Retina (tissue), 1 donor: ENCODE measurements at places on chromosomes 7 and 10.

GRCh38 chr10:116771101-116771958 lies 29.0 kb upstream of the HSPA12A start:
- no peak for DNase-seq

GRCh38 chr10:130580975-130581374 lies 444.8 kb downstream of the GLRX3 start:
- no peak for DNase-seq

- DNase-seq: no peak
These were observed 26.5 kb upstream of the NRG3 start for GRCh38 chr10:81848514-81848913.

- DNase-seq: peak; percentile 54
These were observed 120.2 kb downstream of the CACNB2 start for GRCh38 chr10:18260310-18260922.

GRCh38 chr7:36865019-36865418 lies 140.7 kb upstream of the AOAH start:
- no peak for DNase-seq

GRCh38 chr10:71345694-71346093 lies 26.6 kb downstream of the SLC29A3 start:
- no peak for DNase-seq

DNA sequence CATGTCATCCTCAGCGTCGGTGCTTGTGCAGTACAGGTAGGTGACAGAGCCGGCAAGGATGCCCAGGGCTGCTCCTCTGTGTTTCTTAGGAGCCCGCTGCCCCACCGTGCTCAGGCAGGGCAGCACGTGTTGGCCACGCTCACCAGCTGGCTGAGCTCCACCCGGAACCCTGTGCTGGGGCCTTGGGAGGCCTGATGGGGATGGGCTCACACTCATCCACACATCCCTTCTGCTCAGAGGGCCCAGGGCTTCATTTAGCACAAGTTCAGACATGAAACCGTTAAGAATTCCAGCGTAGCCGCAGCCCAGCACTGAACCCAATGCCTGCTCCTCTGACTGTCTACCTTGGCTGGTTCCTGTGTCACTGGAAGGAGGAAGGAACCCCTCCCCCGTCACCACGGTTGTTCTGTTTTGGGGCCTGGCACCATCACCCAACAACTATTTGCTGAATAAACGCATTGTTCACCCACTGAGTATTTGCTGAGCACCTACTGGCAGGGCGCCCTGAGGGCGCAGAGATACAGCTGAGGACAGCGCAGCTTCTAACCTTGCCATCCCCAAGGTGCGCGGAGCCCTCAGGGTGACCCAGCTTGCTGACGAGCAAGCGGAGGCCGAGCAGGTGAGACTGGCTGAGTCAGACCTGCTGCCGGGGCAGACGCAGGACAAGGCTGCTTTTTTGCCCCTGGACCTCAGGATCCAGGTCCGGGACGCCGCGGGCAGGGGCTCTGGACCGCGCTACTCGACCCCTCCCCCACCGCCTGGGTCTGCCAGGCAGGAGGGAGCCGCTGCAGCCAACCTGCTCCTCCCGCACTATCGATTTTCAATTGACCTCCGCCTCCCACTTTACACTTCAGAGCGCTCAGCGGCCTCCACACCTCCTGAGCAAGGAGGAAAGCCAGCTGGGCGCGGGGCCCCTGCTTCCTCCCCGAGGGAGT lies 50.6 kb upstream of the RET start:
- peak; percentile 70 for DNase-seq

- DNase-seq: peak; percentile 34
These were observed 31.8 kb upstream of the TM9SF3 start for GRCh38 chr10:96618653-96619052.

GRCh38 chr7:13850185-13850752 lies 139.2 kb downstream of the ETV1 start:
- no peak for DNase-seq

GRCh38 chr7:50727072-50727471 lies 55.6 kb downstream of the GRB10 start:
- DNase-seq: no peak

GRCh38 chr10:97463363-97464132 lies 17.6 kb downstream of the ZDHHC16 start:
- peak; percentile 57 for DNase-seq

- DNase-seq: no peak
These were observed 94.0 kb downstream of the ORC5 start for GRCh38 chr7:104113788-104114187.

DNA sequence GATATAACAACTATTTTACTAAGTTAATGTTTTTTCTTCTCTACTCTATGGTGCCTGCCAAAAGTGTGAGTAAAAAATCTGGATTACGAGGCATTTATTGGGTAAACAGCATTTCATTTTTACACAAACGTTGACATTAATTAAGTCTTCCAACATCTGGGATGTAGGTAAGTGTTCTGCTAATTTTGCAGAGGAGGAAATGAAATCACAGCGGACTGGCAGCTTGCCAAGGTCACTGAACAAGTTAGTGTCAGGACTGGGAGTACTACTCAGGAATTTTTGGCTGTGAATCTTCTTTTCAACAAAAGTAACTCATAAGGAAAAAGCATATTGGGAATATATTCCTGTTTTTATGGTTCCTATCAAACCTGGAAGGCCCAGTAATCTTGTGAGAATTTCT lies 612.1 kb upstream of the FZD8 start:
- no peak for DNase-seq

DNA sequence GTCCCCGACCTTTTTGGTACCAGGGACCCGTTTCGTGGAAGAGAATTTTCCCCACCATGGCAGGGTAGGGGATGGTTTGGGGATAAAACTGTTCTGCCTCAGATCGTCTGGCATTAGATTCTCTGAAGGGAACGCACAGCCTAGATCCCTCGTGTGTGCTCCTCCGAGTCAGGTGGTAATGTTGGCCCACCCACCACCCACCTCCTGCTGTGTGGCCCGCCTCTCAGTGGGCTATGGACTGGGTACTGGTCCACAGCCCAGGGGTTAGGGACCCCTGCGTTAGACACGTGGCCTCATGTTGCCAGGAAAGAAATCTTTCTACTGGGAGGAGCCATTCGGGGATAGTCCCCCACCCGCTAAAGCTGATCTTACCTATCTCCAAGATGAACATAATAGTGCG lies 27.0 kb downstream of the PFKFB3 start:
- DNase-seq: no peak

- DNase-seq: no peak
These were observed 38.3 kb upstream of the PPP2R2D start for GRCh38 chr10:131862548-131862947.

GRCh38 chr7:139774376-139774775 lies 3.4 kb downstream of the HIPK2 start:
- DNase-seq: no peak

DNA sequence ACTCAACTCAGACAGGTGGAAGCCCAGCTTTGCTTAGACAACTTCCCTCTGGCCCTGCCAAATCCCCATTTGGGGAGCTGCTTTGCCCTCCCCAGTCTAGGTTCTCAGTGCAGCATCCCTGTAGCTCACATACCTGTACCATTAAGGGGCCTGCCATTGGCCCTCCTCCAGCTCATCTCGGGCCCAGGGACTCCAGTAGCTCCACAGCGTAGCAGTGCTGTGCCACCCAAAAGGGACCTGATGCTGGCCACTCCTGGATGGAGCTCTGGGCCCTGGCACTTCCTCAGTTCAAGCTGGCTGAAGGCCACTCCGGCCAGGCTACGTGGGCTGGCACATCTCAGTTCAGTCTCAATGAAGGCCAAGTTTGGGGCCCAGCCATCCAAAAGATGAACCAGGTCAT lies 7.4 kb downstream of the LRIT1 start:
- no peak for DNase-seq

DNA sequence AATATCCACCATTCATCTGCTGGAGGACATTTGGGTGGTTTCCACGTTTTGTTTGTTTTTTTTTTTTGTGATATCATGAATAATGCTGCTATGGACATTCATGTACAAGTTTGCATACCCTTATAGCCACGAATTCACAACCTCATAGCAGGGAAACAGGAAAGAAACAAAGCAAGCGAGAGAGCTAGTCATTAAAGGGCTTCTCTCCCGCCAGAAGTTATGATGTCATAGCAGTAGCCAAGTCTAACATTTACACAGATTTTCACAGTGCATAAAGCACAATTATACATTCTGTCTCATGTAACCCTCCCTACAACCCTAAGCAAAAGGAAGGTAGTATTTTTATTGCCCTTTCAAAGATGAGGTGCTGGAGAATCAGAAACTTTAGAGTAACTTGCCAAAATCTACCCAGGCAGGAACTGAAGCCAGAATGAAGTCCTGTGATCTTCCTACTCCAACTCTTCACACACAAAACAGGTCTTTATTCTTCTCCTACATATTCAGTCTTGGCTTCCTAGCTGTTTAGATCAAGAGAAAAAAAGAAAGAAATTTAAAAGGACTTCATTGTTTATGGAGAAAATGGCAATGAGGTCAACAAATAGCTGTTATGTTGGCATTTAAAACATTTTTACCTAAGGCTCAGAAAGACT lies 33.9 kb upstream of the GPAM start:
- no peak for DNase-seq

- no peak for DNase-seq
These were observed 71.7 kb downstream of the KIF20B start for GRCh38 chr10:89773081-89773480.

- no peak for DNase-seq
These were observed 215.1 kb upstream of the FRMD4A start for GRCh38 chr10:14545827-14546226.

- DNase-seq: no peak
These were observed 34.1 kb upstream of the NPFFR1 start for GRCh38 chr10:70317943-70318318.

GRCh38 chr7:150378115-150378852 lies 846 bp upstream of the ZNF775 start:
- DNase-seq: peak; percentile 86

DNA sequence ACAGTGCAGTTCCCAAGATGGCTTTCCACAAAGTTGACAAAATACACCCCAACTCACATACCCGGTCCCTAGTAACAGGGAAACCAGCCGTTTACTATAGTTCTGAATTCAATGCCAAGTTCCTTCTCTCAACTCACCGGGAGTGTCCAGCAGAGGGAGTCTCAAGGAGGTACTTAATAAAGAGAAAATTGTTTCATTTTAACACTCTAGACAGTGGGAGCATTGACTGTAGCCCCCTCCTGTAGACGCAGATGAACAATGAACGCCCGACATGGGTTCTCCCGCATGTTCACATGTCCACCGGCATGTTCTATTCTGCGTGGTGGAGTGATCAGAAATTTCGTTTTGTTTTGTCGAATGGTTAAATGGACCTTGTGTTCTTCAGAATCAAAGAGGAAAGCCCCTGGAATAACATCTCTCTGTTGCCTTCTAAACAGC lies 1.9 kb downstream of the HIPK2 start:
- peak; percentile 71 for DNase-seq

DNA sequence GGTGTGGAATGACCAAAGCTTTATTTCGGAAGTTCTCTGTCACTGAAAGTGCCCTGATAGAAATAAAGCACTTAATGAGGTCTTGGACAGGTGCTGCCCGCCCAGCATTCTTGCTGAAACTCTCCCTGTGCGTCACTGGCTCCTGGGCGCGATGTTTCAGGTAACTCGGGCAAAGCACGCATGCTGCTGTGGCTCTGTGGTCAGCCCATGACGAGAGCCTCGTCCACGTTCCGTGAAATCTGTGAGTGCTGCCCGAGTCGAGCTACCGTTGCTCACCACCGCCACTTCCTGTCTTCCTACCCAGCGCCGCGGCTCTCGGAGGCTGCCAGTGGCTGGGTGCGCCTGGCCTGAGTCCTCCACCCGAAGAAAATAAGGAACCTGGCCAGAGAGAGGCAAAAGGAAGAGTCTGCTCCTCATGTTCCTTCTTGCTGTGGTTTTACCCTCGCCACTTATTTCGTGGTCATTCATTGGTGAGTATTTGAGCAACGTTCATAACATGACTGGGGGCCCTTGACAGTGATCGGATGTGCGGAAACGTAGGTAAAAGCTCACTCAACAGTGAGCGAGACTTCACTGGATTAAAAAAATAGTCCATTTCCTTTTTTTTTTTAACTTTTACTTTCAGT lies 95.5 kb downstream of the MAP3K8 start:
- DNase-seq: no peak

DNA sequence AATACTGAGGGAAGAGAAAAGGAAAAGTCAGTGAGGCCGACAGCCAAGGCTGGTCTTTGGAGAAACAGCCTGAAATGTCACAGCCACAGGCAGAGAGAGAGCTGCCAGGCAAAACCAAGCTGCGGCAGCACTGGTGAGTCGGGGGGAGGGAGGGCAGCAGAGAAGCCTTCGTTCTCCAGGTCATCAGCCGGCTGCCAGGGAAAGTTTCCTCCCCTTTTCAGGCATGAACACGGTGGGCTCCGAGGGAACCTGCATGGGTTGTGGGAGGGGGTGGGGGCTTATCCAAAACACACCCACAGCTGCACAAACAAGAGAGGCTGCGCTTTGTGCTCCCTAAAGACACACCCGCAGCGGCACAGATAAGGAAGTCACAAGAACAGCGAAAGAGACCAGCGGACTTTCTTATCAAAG lies 62.3 kb upstream of the NKX6-2 start:
- DNase-seq: peak; percentile 58

DNA sequence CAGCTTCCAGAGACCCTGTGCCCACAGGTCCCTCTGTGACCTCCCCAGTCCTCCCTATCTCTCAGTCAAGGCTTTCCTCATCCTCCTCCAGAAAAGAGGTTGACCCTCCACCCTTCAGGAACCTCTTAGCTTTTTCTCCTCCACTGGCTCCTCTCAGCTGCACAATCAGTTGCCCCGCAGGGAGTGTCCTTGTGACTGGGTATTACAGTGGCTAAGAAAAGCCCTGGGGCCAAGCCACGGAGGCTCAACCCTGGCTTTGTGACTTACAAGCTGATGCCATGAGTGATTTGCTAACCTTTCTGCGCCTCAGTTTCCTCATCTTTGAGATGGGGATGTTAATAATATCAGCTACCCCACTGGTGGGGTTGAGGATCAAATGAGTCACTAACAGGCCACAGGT lies 66.4 kb upstream of the ZMIZ1 start:
- no peak for DNase-seq
